ENCODE measurements at places on chromosomes 6 and 20.

- no peak for DNase-seq
These were observed 26.7 kb downstream of the MDN1 start for GRCh38 chr6:89792881-89793280.

GRCh38 chr6:99187429-99187828 lies 162.0 kb downstream of the FAXC start:
- DNase-seq, result peak; percentile 51

DNA sequence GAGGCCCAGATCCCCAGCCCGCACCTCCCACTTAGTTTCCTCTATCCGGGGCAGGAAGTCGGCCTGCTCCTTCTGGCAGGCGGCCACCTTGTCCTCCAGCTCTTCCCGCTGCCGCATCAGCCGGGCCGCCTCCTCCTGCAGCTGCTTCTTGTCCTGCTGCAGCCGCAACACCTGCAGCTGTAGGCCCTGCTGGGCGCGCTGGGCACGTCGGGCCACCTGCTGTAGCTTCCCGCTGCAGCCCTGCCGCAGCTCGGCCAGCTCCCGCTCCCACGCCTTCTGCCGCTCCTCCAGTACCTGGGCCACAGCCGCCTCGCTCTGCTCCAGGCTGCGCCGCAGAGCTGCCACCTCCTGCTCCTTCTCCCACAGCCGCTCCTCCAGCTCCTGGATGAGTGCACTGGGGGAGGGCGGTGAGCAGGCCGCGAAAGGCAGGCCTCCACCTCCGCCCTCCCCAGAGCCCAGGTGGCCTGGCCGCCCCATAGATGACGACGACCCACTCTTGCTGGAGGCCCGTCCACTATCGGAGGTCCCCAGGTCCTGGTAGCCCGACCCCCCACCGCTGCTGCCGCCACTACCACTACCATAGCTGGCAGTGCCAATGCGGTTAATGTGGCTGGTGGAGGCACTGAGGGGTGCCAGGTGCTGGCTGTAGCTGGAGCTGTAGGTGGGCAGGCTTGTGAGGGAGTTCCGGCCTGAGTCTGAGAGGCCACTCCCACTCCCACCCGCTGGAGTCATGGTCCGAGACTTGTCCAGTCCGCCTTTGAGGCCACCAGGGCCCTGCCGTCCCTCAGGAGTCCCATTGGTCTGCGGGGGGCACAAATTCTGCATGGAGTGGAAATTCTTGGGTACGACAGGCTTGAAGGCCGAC lies 6.0 kb upstream of the FASTKD5 start:
- peak; percentile 83 for DNase-seq

DNA sequence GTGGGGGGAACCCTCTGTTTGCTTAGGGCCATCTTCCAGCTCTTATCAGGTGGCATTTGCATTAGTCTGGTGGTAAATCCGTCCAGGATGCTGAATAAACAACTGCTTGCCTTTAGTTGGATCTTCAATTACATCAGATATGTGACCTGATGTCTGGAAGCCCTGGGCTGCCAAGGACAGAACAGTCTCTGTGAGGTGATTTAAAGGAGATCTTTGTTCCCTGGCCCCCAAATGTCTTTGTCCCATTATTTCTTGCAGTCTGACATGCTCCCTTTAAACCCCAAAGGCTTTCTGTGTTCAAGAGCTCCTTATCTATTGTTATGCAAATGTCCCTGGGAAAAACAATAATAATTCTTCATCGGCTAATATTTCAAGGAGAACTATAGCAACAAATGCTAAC lies 84.6 kb upstream of the SPTLC3 start:
- DNase-seq, result peak; percentile 9

DNA sequence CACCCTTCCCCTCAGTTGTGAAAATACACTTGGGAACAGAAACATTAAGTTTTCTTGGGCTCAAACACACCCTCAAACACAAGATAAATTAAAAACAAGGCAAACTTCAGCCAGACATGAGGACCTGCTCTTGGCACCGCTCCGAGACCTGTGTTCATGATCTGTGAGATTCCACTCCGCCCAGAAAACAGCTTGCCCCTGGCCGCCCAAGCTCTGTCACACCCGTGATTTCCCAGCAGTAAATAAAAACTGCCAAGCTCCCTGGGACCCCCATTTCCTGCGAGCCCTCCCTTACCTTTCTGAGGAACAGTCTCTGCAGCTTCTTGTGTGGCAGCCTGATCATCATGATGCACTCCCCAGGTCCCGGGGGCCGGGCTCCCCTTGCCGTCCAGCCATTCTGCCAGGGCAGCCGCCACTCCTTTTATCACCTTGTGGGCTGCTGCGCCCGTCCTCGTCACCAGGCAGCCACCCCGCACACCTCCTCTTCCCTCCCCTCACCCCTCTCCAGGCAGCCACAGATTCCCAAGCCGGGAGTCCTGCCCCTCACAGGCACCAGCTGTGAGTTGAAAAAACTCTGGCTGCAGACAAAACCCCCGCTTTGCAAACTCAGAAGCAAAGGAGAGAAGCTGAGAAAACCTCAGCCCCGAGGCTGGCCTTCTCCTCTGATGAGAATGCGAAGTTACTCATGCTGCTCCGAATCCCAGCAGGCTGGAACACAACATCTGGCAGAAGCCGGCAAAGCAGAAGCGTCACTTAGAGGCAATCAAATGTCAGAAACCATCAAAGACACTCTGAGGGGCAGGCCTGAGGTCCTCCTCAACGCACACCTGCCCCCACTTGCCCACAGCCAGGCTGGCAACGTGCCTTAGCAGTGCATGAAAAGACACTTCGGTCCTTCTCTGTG lies 130.4 kb upstream of the RPS6KA2 start:
- DNase-seq, result peak; percentile 30

DNA sequence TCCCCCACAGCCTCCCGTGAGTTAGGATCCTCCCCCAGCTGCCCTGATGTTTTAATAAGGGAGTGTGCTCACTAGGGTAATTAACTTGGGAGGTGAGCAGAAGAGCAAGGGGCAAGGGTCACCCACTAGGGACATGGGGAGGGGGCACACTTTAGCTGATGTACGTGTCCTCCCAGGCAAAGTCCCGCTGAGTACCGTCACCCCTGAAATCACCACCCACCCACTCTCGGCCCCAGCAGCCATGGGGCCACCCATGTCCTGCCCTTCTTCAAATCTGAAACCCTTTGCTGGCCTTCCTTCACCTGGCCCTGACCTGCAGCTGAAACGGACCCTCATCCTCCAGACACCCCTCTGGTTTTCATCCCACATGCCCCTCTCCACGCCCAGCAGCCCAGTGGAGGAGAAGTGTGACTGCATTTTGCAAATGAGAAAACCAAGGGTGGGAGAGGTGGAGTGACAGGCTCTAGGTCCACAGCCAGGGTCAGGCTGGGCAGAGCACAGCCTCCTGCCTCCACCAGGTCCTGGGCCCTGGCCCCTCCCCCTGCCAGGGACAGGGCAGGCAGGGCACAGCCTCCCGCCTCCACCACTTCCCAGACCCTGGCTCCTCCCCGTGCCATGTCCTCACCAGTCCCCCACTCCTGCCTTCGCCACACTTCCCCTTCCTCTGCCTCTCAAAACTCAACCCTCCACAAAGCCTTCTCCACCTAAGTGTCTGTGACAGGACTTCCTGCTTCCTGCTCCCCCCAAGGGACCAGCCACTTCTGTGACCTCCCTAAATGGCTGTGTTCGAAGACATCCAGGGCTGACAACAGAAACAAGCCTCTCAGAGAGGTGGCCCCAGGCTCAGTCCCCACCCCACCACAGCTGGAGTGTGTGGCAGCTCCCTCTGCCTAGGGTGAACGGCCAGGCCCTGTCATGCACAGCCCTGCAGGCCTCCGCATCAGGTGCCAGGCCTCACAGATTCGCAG lies 15.1 kb downstream of the ACSS1 start:
- DNase-seq, result no peak

DNA sequence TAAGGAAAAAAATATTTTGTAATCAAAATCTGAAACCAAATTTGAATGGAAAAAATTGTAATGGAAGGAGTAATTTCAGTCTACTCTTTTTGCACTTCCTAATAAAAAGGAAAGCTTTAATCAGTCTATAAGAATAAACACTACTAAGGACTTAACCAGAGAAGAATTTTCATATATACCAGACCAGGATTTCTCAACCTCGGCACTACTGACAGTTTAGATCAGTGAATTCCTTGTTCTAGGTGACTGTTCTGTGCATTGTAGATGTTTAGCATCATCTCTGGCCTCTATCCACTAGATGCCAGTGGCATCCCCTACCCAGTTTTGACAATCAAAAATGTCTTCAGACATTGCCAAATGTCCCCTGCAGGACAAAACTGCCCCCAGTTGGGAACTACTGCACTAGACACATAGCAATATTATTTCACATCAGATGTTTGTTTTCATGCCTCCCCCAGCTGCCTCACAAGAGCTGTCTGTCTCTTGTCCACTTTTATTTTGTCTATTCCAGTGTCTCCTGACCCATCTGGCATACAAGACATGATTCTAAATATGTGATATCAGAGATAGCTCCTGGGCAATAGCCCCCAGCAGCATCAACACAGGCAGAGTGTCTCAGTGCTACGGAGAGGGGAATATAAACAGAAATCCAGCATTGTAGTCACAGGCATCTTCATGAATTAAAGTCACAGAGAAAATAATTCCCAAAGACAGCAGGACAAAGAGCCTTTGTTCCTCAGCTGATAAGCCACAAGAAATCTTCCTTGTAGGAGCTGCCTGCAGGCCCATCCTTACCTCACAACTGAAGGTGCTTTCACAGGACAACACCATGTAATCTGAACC lies 27.0 kb downstream of the DNAAF9 start:
- DNase-seq, result no peak

DNA sequence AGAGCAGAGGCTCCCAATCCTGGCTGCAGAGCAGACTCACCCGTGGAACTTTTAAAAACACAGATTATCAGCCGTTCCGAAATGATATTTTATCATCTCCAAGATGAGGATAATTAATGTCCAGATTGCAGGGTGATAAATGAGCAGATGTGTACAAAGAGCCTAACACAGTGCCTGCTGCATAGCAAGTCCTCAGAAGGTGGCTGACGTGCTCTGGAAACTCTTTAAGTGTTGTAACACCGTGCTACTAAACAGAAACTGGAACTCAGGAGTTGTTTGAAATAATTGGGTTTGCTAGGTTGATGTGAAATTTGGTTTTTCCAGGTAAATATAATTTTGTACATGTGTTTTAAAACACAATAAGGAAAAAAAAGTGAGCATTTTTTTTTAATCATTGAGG lies 118.0 kb downstream of the ARMC2 start:
- no peak for DNase-seq

DNA sequence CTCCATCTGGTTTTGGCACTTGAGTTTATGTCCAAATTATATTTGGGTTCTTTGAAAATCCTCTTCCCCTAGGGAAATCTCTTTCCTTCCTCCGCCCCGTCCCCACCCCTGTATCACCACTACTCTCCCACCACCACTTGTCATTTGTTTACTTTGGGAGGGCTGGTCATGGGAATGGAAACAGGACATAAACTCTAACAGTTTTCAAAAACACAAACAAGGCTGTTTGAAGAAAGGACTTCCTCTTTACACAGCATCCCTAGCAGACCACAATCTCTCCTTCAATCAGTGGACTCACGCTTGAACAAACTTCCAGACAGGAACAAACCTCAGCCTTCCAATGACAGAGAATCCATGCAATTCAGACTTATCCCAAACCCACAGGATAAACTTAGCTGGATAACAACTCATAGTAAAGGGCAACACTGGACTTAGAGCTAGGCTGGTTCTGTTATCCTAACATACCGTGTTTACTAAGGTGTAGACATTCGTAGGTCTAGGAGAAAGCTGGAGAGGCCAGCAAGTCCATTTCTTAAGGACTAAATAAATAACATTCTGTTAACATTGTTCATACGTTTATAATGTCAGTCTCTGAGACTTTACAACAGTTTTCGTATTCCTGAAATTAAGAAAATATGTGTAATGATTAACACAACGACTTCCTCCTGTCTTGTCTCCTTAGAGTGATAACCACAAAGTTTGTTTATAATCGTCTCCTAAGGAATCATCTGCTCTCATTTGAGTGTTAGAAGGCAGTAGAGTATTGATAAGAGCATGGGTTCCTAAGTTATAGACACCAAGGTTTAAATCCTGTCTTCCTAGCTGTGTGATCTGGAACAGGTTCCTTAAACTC lies 44.1 kb upstream of the CTAGE9 start:
- no peak for DNase-seq
